ENCODE measurements at places on chromosomes 12 and 14. TPM values are rescaled to one million over a fixed set of nuclear protein-coding genes. Genes with fewer than 3 reads are reported as not detected.

GRCh38 chr12:26297396-26298070 is 102.2 kb downstream of the SSPN start:
- peaks cover 11% of the 10 kb centered on the region for H3K4me1 ChIP-seq
- DNase-seq = no peak
- no peaks in the 10 kb centered on the region for H3K36me3 ChIP-seq
- H3K27me3 ChIP-seq = no peaks in the 10 kb centered on the region

- H3K27ac ChIP-seq = no peak overlapping the region
- no peak overlapping the region for H3K4me3 ChIP-seq
- no peaks in the 10 kb centered on the region for H3K4me1 ChIP-seq
Observed at GRCh38 chr14:71165121-71166031, 258.1 kb downstream of the PCNX1 start.

DNA sequence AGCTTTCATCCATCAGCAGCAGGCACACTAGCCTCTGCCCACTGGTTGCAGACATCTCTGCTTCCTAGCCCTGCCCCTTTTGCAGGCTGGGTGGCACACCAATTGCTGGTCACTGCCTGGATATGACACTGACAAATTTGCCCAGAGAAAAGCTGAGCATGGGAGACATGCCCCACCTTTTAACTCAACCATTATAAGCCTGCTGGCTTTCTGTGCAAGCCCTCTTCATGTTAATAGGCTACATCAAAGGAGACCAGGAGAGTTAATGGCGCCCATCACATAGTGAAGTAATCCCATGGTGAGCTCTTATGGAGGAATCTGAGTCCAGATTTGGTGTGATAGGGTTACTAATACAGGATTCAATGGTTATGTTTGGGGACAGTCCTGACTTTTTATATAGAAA is 139.2 kb downstream of the KICS2 start:
- H3K36me3 ChIP-seq = no peaks in the 10 kb centered on the region
- DNase-seq = no peak
- no peaks in the 10 kb centered on the region for H3K27me3 ChIP-seq

DNA sequence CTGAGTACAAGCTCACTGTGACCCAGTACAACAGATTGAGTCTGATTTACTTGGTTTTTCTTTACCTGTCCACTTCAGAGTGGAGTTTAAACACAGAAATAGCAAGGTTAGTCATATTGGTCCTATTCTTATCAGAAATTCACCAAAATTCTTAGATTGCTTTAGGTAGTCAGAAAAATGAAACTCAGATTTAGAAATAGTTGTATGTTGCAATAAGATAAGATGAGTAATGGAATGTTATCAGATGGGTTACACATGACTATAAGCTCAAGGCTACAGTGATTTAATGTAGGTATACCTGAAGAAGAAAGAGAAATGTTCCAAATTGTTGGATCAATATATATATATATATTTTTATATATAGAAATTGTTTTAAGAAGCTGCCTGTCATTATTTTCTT is 524.1 kb downstream of the LRFN5 start:
- no peaks in the 10 kb centered on the region for H3K27me3 ChIP-seq
- H3K27ac ChIP-seq = no peak overlapping the region
- no peak for DNase-seq
- H3K4me1 ChIP-seq = no peaks in the 10 kb centered on the region

GRCh38 chr14:74203639-74204038 is 35.6 kb upstream of the VSX2 start:
- no peaks in the 10 kb centered on the region for H3K27me3 ChIP-seq
- no peak overlapping the region for H3K27ac ChIP-seq
- peaks cover 26% of the 10 kb centered on the region for H3K36me3 ChIP-seq
- H3K4me3 ChIP-seq = no peak overlapping the region
- H3K4me1 ChIP-seq = no peaks in the 10 kb centered on the region
- DNase-seq = no peak

- H3K4me1 ChIP-seq = no peaks in the 10 kb centered on the region
- H3K27ac ChIP-seq = no peak overlapping the region
- H3K36me3 ChIP-seq = no peaks in the 10 kb centered on the region
- H3K4me3 ChIP-seq = no peak overlapping the region
Observed at GRCh38 chr12:49415521-49415970, 48.3 kb downstream of the SPATS2 start.

- H3K36me3 ChIP-seq = no peaks in the 10 kb centered on the region
- no peaks in the 10 kb centered on the region for H3K27me3 ChIP-seq
- DNase-seq = no peak
- H3K4me3 ChIP-seq = no peak overlapping the region
- H3K4me1 ChIP-seq = no peaks in the 10 kb centered on the region
Observed at GRCh38 chr14:41549282-41549681, 57.4 kb upstream of the LRFN5 start.

DNA sequence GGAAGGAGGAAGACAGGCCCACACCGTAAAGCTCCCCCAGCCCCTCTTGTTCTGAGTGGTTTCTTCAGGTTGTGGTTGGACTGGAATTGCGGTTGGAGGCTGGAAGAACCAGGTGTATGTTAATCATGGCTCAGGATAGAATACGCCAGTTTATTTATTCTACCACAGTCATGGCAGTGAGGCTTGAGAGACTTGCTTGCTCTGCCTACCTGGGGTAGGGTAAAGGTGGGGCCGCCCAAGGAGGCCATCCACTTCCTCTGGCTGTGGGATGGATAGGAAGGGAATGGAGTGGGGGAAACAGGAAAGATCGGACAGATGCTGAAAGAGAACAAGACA is 8.1 kb downstream of the SHMT2 start:
- no peak overlapping the region for H3K4me3 ChIP-seq
- peaks cover 42% of the 10 kb centered on the region for H3K4me1 ChIP-seq
- H3K27me3 ChIP-seq = peaks cover 26% of the 10 kb centered on the region
- DNase-seq = no peak

DNA sequence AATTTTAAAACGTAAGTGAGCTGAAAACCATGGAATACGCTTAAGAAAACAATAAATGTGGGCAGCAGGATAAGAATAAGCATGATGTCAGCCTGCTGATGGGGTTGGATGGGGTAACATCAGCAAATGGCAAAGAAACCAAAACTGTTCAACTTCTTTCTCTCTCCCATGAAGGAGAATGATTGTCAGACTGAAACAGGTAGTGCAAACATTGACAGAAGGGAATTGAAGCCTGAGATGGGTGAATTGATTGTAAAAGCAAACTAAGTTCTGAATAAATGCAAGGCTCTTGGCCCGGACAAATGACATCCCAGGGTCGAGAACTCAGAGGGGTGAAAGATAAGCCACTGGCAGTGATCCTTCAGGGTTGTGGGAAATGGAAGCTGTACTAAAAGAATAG is 182.6 kb downstream of the ETV6 start:
- no peak for DNase-seq
- peak overlapping the region; percentile 53 for H3K27ac ChIP-seq
- no peak overlapping the region for H3K4me3 ChIP-seq
- H3K27me3 ChIP-seq = no peaks in the 10 kb centered on the region

DNA sequence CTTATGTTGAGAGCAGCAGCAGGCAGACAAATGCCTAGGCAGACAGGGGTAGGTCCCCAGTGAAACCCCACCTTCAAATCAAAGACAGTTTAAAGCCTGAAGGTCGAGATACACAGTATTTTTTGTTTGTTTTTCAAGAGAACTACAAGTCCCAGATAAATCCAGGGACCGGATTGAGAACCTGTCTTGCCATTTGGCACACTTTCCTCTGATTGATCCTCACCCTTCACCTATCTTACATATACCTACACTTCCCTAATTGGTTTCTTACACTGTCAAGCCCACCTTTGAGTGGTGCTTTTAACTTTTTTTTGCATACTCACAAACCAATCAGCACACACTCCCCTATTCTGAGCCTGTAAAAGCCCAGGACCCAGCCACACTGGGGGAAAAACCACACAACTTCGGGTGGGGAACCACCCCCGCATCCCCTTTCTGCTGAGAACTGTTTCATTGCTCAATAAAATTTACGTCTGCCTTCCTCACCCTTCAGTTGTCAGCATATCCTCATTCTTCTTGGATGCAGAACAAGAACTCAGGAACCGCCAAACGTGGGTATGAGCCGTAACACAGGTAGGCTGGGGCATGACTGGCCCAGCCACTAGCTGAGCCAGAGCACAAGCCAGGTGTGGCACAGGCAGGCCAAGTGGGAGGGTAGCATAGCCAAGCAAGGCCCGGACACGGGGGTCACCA is 11.1 kb downstream of the DICER1 start:
- no peaks in the 10 kb centered on the region for H3K36me3 ChIP-seq
- DNase-seq = no peak
- H3K27me3 ChIP-seq = no peaks in the 10 kb centered on the region
- no peak overlapping the region for H3K4me3 ChIP-seq
- H3K27ac ChIP-seq = no peak overlapping the region

DNA sequence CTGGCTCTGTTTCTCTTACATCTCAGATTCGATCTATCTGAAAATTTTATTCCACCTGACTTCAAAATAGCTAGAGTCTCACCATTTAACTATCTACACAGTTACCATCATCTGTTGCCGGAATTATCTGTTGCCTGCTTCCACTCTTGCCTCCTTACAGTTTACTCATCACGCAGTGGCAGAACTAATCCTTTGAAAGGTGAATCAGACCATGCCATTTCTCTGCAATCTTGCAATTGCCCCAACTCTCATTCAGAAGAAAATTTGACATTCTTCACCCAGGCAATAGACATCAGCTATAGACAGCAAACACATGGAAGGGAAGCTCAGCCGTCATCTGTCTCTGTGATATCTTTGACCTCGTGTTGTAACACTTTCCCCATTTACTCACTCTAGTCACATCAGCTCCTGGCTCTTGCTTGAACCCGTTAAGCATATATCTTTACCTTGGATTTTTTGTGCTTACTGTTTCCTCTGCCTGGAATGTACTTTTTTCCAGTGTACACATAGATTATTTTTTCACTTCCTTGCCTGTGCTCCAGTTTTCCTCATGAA is 85.5 kb downstream of the PDE3A start:
- no peaks in the 10 kb centered on the region for H3K36me3 ChIP-seq
- peaks cover 18% of the 10 kb centered on the region for H3K4me1 ChIP-seq
- no peak overlapping the region for H3K4me3 ChIP-seq
- H3K27me3 ChIP-seq = no peaks in the 10 kb centered on the region
- peak overlapping the region; percentile 2 for H3K27ac ChIP-seq

DNA sequence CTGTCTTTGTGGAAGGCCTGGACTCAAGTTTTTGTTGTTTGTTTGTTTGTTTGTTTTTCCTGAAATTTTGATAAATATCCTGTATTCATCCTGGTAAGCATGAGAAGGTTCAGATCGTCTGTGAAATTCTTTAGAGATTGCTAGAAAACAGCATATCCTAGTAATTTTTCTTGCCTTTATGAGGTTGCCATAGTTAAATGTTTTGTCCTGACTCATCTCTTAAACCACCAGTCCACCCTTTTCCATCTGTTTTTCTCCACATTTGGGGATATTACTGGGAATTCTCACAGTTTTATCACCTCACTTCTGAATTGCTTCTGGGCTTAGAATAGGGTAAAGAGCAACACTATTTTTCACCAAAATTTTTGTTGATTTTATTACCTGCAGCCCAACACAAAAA is 248.3 kb downstream of the FBXL14 start:
- DNase-seq = no peak
- no peak overlapping the region for H3K4me3 ChIP-seq
- H3K36me3 ChIP-seq = no peaks in the 10 kb centered on the region
- no peak overlapping the region for H3K27ac ChIP-seq

GRCh38 chr14:53516261-53516774 is 363.2 kb upstream of the DDHD1 start:
- H3K27ac ChIP-seq = no peak overlapping the region
- H3K4me1 ChIP-seq = no peaks in the 10 kb centered on the region
- H3K36me3 ChIP-seq = no peaks in the 10 kb centered on the region
- no peak overlapping the region for H3K4me3 ChIP-seq

GRCh38 chr14:35159742-35160409 is 37.5 kb downstream of the PRORP start:
- H3K4me3 ChIP-seq = no peak overlapping the region
- H3K27me3 ChIP-seq = no peaks in the 10 kb centered on the region
- H3K27ac ChIP-seq = no peak overlapping the region
- no peak for DNase-seq

DNA sequence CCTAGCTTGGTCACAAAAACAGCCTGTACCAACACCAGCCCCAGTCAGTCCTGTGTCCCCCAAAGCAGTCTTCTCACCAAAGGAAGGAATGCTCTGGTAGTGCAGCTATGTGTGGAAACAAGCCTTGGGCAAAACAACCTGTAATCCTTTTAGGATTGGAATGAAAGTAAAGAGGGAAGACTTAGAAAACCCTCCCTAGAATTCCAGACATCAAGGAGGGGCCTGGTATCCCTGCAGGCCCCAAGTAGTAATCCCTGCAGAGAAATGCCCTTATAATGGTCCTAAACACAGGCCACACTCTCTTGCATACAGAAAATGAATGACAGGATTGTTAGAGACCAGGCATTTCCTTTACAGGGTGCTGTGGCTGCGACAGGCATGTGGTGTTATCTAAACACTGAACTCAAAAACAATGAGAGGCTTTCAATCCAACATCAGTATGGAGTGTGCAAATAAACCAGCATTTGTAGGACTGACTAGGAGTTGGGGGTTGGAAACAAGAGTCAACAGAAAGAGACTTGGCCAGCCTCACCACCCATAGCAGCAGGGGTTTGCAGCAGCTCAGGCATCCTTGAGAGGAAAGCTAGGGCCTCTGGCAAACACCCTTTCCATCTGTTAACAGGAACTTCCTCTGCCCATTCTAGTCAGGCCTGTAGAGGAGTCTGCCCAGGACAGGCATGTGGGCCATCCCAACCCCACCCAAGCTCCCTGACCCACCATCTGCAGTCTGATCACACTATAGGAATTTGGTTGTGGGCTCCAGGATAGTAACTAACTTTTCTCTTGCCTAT is 59.1 kb downstream of the DCAF5 start:
- H3K27ac ChIP-seq = peak overlapping the region; percentile 68
- H3K4me3 ChIP-seq = no peak overlapping the region
- H3K4me1 ChIP-seq = peaks cover 3% of the 10 kb centered on the region
- DNase-seq = no peak
- peaks cover 3% of the 10 kb centered on the region for H3K36me3 ChIP-seq

DNA sequence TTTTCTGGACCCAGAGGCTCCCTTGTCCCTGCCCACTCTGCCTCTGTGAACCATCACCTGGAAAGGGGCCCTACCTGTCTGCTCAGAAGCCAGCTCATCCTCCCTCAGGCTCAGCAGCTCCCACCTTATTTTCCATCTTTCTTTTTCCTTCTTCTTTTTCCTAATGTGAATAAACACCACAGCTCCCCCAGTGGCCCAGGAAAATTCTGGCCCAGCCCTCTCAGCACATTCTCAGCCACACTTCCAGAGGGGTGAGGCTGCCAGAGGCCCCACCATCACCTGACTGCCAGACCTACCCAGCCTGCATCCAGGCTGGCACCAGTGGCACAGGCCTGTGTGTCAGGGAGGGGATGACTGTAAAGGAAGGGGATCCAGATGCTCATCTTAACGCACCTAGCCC is 23.0 kb downstream of the ZFHX2 start:
- H3K4me3 ChIP-seq = no peak overlapping the region
- no peak for DNase-seq
- no peaks in the 10 kb centered on the region for H3K27me3 ChIP-seq
- H3K36me3 ChIP-seq = no peaks in the 10 kb centered on the region
- H3K4me1 ChIP-seq = no peaks in the 10 kb centered on the region

Gene NOC4L
- total RNA-seq = 9.2 TPM

Gene RND1
- 0.85 TPM for total RNA-seq

Gene SLC22A17
- 89.7 TPM for total RNA-seq

Gene ESPL1
- total RNA-seq = not detected

Gene NOXRED1
- total RNA-seq = not detected

Gene NPAS3
- not detected for total RNA-seq

Gene HOXC9
- total RNA-seq = 1.2 TPM

Gene OVCH1
- 2.6 TPM for total RNA-seq

Gene RNU7-1
- total RNA-seq = not detected

Gene SYNE3
- 84.1 TPM for total RNA-seq

Gene JPH4
- total RNA-seq = 4.7 TPM

Data from ascending aorta (tissue), 2 donors.